ENCODE measurements at places on chromosomes 2 and 18. TPM values are rescaled to one million over a fixed set of nuclear protein-coding genes. Genes with fewer than 3 reads are reported as not detected.

DNA sequence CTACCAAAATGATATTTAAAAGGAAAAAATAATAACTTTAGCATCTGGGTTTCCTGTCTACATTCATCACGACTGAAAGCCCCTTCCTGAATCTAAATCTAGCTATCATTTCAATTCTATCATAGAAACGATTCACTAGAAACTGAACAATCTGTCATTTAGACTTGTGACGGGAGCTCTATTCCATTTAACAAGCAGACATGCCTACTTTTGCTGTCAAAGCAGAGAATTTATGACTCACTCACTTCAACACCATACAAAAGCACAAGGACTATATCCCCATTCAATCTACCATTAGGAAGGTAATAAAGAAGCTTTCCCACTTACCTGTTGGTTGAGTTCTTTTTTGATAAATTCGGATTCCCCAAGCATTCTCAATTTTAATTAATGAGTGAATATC is 1072.3 kb downstream of the LRP1B start:
- DNase-seq, result no peak
- peaks cover 6% of the 10 kb centered on the region for H3K4me1 ChIP-seq
- no peak overlapping the region for H3K27ac ChIP-seq
- no peaks in the 10 kb centered on the region for H3K27me3 ChIP-seq

- no peak overlapping the region for H3K4me3 ChIP-seq
- peaks cover 15% of the 10 kb centered on the region for H3K4me1 ChIP-seq
- H3K27ac ChIP-seq, result no peak overlapping the region
- DNase-seq, result peak; percentile 55
Measured at GRCh38 chr2:46836295-46837111, 79.1 kb downstream of the MCFD2 start.

DNA sequence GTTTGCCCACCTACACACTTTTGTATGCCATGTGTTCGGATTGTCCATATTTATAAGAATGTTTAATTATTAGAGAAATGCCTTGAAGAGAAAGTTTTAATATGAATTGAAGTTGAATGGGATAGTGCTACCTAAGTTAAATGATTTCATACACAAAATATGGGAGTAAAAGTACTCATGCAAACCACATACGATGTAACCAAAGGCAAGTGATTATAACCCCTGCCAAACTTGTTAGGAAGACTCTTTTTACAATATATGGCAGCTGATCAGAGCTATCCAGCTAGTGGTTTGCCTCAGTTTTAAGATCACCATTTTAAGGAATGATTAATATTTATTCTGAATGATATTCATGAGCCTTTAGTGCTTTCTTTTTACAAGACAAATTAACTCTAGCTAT is 106.7 kb downstream of the MYO1B start:
- H3K27ac ChIP-seq, result no peak overlapping the region
- no peaks in the 10 kb centered on the region for H3K27me3 ChIP-seq
- H3K4me3 ChIP-seq, result no peak overlapping the region
- peaks cover 32% of the 10 kb centered on the region for H3K36me3 ChIP-seq
- peaks cover 20% of the 10 kb centered on the region for H3K4me1 ChIP-seq
- DNase-seq, result no peak

DNA sequence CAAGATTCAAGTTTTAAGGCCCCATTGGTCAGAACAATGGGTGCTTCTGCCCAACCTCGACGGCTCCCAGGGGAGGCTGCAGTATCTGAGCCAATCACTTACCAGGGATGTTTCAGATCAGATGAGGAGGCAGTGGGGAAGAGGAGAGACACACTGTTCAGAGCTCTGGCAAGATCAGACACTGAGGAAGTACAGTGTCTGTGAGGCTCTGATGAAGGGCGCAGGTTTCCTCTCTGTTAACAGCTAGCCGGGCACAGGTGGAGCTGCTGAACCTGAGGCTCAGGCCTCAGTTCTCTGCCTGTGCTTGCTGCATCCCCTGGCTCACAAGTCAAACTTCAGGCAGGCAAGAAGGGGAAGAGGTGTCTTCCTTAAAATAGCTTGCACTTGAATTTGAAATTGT is 69.7 kb downstream of the TPO start:
- H3K4me3 ChIP-seq, result no peak overlapping the region
- no peak overlapping the region for H3K27ac ChIP-seq
- no peak for DNase-seq
- no peaks in the 10 kb centered on the region for H3K4me1 ChIP-seq
- peaks cover 75% of the 10 kb centered on the region for H3K27me3 ChIP-seq
- H3K36me3 ChIP-seq, result no peaks in the 10 kb centered on the region

SERPINB2 gene
- total RNA-seq, result 9.9 TPM

SNTG2 gene
- total RNA-seq, result not detected

Measured in PC-3 (cell line).